ENCODE measurements at places on chromosomes 2 and 18. TPM values are rescaled to one million over a fixed set of nuclear protein-coding genes. Genes with fewer than 3 reads are reported as not detected.

PLEK gene
- 67.3 TPM for total RNA-seq

EMILIN1 gene
- total RNA-seq: 151 TPM

MAP3K19 gene
- 2.1 TPM for total RNA-seq

SLC9A4 gene
- not detected for total RNA-seq

CNDP1 gene
- not detected for total RNA-seq

UCN gene
- total RNA-seq: 1.5 TPM

Measured in left lung (tissue), 14 donors.